GOT3 (cell line): ENCODE measurements at places on chromosomes 1 and 21.

DNA sequence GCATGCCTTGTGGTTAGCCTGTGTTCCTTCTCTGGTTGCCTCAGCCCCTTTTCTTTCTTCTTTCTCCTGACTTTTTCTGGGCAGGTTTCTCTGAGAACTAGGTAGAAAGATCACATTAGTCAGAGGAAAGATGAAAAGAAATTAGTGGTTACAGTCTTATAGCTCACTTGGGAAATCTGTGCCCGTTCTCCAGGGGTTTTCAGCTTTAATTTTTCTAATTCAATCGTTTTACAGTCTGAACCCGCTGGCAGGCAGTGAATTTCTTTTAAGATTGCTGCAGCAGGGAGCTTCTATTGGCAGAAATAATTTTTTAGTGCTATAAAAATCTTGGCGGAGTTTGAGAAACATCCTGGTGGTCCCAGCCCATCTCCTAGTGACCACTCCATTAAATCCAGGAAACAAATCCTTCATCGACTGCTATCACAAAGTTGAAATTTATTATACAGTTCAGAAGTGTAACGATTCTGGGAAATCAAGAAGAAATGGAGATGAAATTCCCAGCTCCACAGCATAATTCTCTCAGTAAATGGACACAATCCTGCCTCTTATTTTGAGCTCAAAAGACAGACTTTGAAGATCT is 113.1 kb downstream of the PCP4 start:
- no peak for DNase-seq

DNA sequence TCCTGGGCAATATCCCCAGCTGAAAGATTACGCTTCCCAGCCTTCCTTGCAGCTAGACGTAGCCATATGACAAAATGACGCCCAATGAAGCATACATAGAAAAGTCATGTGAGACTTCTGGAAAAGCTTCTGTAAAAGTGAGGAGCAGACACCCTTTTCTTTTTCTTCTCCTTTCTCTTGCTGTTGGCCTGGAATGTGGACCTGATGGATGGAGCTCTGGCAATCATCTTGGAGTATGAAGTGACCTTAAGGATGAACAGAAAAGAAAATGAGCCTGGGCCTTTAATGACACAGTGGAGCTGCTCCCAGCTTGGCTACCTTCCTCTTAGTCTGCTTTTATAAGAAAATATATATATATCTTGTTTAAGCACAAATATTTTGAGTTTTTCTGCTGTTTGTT is 24.8 kb downstream of the BATF3 start:
- DNase-seq = no peak

GRCh38 chr21:44566403-44566802 is 7.1 kb upstream of the KRTAP10-4 start:
- DNase-seq = no peak

DNA sequence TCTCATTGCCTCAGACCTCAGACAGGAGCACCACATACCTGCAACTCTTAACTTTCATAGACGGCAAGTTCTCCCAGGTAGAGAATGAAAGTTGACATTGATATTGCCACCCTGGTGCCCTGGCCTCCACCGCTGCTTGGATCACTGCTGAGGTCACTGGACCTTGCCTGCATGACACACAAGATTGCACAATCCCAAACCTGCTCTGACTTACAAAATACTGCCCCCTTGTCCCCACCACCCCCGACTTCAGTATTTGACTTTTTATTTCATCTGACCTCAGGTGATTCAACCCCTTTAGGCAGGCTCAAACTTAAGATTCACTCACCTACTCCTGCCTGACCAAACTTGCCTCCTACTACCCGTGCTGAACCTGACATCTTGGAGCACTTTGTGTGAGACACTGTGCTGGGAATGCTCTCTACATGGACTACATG is 43.1 kb upstream of the S1PR1 start:
- no peak for DNase-seq

DNA sequence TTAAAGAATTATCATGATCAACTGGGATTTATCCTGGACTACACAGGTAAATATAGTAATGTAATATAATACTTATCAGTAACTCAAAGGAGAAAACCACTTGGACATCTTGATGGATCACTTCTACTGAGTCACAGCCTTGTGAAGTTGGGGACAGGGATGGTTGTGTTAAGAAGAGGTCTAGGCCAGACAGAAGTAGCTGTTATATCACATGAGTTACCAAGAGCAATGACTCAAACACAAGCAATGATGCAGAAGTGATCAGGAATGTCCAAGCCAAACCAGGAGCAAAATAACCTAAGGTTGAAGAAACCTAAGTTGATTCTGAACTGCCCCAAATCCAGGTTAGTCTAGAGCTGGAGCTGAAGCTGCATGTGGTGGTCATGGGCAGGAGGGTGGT is 424.5 kb upstream of the DAB1 start:
- DNase-seq = no peak

DNA sequence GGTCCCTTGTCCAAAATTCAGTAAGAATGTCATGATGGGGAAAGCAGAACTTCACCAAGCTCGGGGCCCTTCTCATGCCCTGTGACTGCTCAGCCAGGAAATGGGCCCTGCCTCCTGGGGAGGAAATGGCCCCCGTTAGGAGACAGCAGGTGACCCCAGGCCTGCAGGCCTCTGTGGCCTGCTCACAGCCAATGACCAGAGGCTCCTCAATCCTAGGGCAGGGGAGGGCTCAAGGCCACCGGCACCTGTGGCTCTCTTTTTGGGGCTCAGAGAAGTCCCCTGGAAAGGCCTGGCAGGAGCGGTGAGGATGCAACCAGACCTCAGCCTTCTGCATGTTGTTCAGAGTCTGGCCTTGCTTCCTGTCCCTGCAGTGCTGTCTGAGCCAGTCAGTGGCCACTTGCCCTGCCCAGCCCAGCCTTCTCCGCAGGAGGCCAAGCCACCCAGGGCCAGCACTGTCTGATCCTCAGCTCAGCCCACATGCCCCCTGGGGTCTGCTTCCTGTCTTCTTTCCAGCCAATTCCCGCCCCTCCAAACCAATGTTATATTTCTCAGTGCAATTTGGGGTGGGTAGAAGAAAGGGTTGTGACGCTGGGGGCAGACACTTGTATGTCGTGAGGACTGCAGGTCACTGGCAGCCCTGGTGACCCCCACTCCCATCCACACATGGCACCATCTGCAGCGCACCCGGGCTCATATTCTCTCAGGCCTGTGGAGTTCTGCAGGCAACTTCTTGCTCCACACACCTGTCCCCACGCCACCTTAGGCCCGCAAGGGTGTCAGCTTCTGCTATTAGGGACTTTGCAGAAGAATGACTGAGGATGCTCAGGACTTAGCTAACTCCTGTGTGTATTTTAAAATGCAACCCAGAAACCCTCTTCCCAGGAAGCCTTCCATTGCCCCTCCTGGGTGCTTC is 83.6 kb downstream of the ITPKB start:
- DNase-seq = no peak

DNA sequence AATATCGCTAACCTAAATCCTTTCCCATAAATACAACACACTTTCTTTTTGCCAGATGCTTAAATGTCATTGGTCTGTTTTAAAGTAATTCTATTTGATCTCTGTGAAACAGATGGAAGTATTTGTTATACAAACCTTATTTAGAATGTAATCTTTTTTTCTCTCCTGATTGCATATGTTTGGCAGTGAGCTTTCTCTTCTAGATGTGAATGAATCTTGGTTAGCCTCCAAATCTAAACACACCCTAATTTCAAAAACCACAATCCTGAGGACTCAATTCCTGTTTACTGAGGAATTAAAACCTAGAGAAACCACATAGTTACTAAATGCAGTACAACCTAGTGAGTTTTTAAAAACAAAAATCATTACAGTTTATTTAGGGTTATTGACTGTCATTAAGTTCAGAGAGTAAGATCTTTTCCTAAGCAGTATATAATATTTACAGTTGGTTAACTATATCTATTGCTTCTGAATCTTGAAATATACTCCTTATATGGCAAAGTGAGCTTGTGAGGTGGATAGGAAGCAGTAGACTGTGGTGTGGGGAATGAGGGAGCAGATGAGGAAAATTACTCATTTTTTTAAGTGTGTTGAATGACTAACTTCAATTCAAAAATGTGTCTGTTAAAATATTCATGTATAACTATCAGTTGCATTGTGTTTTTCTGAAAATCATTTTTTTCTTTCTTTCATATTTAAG is 218.7 kb downstream of the FMN2 start:
- no peak for DNase-seq

GRCh38 chr1:245401881-245402587 is 247.2 kb downstream of the KIF26B start:
- DNase-seq = no peak

DNA sequence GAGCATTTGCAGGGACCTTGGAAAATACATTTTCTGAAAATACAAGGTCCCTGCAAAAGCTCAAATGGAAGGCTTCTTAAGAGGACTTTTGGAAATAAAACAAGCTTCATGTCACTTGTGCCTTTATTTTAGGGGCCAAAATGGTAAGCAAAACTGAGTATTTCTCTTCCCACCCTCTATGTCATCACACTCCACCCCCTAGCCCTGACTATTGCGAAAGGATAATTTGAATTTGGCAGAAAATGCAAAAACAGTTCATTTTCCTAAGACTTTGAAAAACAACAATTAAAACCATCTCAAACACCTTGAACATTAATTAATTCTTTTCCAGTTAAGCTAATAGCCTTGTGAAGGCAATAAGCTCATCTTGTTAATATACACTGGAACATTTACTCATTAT is 201.7 kb downstream of the TM2D1 start:
- DNase-seq = no peak

GRCh38 chr1:12433323-12434053 is 184.5 kb downstream of the DHRS3 start:
- DNase-seq = no peak

DNA sequence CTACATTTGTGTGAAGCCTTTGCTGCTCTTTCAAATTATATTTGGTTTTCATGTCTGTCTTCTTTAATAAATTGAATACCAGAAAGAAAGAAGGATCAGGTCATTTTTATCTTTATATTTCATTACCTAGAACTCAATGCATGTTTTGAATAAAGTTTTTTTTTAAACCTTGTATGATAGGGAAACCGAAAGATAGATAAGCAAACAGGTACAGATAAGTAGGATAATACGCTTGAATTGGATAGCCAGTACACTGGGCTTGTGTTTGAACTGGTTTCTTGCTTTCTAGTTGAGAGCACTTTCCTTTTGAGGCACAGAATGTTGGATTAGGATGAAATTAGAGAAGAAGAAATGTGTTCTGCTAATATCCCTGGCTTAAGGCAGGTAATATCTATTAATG is 46.9 kb downstream of the PKN2 start:
- DNase-seq = no peak

- no peak for DNase-seq
Observed at GRCh38 chr1:117368116-117369108, 1.2 kb downstream of the MAN1A2 start.

GRCh38 chr1:61261595-61261994 is 179.2 kb downstream of the NFIA start:
- no peak for DNase-seq

DNA sequence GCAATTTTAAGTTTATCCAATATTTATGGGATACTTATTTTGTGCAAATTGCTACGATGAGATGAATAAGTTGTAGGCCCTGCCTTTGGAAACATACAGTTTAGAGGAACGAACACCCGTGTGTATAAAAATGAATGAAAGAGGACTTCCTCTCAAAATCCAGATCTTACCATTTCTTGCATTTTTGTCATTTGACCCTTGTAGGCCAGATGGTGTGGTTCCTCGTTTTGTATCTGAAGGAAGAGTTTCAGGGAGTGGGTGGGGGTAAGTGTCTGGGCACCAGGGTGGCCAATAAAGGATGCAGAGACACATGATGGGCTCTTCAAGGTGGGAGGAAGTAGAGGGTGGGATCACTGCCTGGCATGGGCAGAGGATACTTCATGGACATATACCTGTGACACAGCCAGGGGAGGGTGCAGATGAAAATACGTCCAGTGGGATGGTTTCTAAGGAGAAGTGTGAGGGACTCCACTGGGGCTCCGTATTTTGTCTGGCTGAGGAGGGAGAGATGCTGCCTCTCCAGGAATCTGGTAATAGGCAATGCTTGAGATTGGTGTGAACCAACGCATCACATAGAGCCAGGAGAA is 14.4 kb downstream of the MAPKAPK2 start:
- no peak for DNase-seq

GRCh38 chr1:158055854-158056253 is 62.4 kb downstream of the KIRREL1 start:
- DNase-seq = no peak

DNA sequence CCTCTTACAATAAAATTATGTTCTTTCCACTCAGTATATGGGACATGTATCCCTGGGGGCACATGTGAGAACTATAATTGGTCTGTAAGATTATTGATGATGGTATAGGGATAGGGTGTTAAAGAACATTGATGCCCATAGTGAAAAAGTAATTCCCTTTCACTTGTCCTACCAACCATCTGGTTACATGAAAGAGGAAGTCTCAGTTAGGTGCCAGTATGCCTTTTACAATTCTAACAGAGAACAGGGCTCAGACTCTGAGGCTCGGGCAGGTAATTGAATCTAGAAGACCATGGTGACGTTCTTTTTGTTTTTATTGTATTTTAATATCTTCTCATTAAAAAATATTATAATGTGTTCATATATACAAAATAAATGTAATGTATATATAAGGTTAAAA is 113.6 kb downstream of the FGGY start:
- DNase-seq = no peak

DNA sequence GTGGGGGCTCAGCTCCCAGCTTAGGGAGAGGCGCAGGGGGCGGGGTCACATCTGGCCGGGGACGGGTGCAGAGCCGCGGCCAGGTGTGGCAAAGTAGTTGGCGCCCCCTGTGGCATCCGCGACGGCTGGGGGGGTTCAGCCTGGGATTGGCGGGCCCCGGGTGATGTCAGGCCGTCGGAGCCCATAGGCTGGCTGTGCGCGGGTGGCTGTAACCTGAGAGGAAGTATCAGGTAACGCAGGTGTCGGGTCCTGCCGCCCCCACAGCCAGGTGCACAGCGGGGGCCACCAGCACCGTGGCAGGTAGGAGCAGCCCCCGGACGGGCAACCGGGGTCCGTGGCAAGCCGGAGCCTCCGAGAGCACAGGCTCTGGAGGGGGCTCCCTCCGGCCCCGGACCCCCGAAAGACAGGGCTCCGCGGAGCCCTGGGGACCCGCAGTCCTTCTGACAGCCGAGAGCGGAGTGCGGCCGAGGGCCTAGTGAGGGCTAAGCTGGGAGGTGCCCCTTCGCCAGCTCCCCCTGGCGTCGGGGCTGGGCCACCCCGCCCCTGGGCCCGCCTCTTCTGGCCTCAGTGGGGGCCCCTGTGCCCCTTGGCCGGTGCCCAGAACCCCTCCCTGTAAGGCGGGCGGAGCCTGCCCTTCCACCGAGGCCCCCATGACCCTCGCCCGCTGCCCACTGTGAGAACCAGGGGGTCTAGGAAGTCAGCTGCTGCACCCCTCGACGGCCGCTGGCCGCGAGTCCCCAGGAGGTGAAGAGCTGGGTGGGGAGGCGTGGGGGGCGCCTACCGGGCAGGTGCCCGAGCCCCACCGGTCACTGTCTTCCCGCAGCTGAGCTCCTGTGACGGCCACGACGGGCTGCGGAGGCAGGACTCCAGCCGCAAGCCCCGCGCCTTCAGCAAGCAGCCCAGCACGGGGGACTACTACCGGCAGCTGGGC is 17.9 kb downstream of the TNFRSF25 start:
- DNase-seq = no peak
